ENCODE measurements at places on chromosomes 6 and 20.

DNA sequence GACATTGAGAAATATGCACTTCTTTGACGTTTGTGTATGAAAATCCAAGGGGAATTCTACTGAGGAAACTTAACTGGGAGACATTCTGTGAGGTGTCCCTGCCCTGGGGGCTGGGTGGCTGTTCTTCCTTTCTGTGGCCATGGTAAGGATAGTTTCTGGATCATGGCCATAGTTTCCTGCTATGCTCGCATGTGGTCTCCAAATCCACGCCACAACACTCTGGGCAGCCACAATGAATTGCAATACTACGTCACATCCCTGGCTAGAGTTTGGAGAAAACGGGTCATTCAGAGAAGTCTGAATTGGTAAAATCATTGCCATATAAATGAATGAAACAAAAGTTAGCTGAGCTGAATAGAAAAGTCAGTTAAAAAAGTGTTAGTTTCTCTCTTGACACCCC is 230.6 kb downstream of the UTRN start:
- DNase-seq: no peak

GRCh38 chr6:39829331-39829730 is 37.2 kb downstream of the DAAM2 start:
- no peak for DNase-seq

DNA sequence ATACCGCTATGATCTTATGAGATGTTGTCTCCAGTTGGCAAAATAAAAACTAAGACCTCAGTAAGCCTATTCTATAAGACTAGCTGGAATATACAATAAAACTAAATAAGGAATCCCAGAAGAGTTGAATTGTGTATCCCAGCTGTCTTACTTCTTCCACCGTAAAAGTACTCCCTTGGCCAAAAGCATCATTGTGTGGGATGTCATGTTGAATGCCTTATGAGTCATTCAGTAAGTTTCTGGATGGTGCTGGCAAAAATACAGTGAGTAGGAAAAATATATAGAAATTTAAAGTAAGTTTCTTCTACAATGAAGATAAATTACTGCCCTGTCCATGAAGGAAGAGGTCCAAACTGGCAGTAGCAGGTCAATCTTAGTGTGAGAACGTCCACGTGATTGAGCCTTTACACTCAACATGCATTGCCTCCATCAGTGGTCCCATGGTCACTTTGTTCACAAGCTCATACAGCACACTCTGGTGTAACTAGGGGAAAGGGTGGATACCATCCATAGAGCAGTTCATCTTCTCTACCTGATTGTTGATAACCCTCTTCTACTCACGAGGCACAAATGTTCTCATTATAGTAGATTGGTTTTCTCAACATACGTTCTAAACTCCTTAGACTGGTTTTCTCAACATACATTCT is 13.7 kb upstream of the ZNF318 start:
- no peak for DNase-seq

- no peak for DNase-seq
These were observed 19.4 kb upstream of the SIRPA start for GRCh38 chr20:1875762-1876161.

- DNase-seq: no peak
These were observed 188.1 kb upstream of the SLC35B3 start for GRCh38 chr6:8623441-8623840.

- no peak for DNase-seq
These were observed 185.7 kb downstream of the ASCC3 start for GRCh38 chr6:100695445-100695844.

- DNase-seq: no peak
These were observed 65.0 kb upstream of the PCSK2 start for GRCh38 chr20:17161673-17162481.

DNA sequence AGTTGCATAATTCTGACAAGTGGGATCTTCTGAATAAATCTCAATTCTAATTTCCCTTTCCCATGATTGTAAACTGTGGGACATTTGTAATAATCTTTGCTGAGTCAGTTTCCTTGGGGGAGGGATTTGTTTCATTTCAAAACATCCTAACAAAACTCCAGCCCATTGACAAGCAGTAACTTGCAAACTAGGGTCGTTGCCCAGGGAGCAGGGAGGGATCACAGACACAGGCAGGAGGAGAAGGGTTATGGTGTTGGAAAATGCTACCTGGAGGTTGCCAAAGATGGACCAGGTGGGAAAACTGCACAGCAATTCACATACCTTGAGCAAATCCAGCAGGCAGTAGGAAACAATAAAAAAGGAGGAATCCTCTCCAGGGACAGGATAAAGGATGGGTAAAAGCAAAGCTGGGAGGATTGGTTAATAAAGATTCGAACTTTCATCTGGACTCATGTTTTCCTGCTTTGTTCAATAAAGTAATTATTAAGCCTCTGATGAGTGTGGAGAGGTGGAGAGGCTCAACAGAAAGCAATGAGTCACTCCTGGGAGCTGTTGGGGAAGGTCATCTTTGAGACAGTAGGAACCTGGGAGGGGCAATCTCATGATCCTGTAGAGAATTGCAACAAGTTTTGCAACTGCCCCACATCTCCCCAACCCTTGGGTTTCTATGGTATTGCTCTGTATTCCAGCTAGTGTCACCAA is 87.3 kb upstream of the AKIRIN2 start:
- DNase-seq: no peak

DNA sequence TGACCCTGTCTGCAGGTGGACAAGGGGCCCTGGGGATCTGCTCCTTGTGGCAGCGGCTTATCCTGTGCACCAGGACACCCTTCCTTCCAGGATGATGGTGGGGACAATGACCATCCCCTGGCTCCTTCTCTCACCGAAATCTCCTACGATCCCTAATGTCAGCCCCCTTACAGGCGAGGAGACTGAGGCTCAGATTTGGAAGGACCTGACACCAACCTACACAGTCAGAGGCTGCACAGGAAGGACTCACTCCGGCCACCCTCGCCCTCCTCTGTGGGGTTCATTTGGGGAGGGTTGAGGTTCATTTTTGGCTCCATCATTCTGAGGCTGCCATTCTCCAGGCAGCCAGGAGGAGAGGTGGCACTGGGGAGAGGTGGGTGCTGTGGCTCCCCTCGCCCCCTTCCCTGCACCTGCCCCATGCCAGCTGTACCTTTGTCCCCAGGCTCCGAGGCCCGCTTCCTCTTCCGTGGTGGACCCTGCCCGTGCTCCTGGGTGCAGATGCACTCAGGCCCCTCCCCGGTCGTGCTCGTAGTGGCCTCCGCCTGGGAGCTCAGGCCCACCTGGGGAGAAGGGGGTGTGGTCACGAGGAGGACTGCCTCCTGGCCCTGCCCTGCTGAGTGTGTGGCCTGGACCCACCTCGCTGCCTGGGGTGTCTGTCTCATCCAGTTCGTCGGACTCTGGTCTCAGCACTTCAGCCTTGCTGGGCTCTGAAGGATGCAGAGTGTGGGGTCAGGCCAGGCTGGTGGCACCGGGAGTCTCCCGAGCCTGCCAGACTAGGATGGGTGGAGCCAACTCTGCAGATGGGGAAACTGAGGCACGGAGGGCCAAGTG is 5.3 kb upstream of the CABLES2 start:
- no peak for DNase-seq

DNA sequence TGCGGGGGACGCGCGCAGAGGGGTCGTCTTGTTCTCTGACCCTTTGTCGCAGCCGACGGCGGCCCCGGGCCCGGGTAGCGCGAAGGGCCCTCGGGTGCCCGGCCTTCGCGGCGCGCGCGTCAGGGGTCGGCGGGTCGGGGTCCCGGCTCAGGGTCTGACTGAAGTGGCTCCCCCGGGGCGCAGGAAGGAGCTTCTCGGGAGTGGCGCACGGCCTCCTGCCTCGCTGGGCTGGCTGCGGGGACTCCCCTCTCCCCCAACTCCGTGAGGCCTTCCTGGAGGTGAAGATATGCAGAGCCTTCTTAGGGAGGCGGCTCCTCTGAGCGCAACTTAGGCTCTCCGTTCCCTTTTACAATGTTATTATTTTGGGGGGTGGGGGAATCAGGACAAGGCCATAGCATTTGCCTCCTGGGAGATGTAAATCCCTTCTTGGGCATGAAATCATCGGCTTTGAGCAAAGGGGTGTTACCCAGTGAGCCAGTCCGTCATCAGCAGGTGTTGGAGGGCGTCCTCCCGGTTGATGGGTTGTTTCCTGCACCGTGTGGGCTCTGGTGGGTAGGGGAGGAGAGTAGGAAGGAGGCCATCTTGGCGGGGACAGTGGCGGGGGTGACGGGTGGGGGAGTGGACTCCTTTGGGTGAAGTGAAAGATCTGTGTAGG is 523 bp downstream of the CDS2 start:
- DNase-seq: peak; percentile 35

DNA sequence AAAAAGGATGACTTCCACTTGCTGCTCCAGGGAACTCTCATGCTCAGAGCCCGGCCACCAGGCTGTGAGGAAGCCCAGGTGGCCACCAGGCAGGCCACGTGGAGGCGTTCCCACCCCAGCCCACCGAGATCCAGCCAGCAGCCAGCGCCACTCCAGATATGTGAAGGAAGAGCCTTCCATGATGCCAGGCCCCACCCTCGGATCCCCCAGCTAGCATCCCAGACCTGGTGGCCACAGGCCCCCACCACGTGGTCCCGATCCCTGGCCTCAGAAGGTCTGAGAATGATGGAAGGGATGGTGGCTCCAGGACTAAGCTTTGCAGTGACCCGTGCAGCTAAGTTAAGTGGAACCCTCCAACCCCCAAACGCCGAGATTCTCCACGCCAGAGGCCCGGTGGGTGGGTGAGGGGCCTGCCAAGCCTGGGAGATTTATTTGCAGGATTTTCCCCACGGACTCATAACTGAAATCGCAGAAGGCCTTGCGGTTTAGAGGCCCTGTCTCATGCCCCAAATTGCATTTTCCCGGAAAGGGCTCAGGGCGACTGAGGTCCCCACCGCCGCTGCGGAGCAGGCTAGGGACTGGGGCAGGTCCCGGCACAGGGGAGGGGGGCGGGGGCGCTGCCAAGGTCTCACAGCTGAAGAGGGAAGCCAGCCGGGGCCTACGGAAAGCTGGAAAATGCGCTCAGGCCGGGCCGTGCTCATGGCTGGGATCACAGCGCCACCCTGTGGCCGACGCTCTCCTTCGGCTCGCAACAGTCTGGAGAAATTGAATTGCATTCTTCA is 31.1 kb upstream of the CST7 start:
- peak; percentile 28 for DNase-seq

- DNase-seq: no peak
These were observed 318.6 kb upstream of the PTCHD4 start for GRCh38 chr6:48429610-48430009.

- no peak for DNase-seq
These were observed 43.8 kb upstream of the OSTM1 start for GRCh38 chr6:108118359-108118724.

GRCh38 chr6:148799647-148800046 is 52.8 kb downstream of the UST start:
- no peak for DNase-seq

DNA sequence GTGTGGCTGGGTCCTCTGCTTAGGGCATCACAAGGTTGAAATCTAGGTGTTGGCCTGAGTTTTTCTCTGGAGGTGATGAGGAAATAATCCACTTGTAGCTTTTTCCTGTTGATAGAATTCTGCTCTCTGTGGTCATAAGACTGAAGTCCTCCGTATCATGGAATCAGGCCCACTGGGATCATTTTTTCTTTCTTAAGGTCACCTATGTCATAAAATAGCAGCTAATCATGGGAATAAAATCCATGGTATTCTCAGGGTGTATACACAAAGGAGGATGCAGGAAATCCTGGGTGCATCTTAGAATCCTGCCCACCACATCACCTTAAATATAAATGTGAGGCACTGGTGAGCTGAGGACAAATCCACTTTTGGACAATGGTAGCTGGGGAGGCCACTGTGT is 72.7 kb downstream of the PRDM1 start:
- no peak for DNase-seq

DNA sequence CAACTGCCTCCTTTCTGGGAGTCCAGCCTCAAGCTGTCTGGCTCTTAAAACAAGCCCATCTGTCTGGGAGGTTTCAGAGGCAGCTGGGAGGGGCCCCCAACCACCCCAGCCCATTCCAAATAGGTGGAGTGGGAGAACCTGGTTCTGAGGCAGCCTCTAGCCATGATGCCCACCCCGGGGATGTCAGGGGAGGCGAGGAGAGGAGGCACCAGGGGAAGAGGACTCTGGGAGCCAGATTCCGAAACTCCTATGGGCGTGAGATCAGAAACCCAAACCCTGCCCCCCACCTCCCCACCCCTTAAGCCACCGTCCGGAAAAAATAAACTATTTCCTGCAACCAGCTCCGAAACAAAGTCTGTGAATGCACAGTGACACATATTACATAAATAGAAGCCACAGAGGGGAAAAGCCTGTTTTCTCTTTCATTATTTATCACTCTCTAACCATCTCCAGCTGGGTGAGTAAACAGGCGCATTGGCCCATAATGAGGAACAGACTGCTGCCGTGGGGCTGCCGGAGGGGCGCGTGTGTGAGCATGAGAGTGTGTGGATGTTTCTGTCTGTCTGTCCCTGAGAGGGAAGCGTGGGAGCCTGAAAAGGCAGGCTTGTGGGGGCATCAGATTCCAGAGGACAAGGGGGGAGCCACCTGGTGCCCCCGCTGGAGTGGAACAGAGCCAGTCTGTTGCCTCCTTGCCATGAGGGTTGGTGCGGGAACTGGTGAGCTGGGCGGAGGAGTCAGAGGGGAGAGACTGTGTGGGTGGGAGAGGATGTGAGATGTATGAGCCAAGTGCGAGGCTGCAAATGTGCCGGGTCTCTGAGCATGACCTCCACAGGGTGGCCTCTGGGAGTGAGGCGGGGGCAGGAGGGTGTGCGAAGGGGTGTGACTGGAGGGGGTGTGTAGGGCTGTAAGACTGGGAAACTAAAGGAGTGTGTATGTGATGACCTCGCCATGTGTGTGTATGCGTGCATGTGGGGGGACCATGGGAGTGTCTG is 14.3 kb upstream of the FOXP4 start:
- no peak for DNase-seq

DNA sequence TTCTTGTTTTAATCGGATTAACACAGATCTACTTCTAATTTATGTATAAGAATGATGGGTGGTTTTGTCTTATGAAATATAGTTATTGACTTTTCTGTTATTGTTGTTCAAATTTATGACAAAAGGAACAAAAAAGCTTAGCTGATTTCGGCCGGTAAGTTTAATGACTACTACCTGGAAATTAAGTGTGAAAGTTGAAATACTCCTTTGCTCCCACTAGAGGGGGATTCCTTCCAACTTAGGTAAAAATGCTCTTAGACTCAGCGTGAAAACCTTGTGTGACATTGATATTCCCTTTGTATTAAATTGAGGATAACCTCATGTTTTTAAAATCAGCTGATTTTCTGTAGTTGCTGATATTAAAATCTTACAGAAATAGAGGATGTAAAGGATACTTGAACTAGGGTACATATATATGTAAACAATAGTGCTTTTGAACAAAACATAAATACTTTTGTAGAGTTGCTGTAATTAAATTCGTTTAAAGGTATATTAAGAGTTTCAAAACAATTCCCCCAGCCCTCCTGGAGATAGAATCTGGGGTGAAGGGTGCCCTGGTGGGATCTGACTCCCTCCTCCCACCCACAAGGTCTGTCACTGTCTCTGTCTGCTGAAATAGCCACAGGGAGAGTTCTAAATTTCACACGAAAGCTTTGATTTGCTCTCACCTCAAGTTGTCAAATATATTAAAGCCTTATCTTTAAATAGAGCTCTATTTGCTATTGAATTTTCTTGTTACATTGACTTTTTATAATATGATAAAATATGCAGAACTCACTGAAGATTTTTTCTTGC is 257.5 kb downstream of the ARID1B start:
- DNase-seq: peak; percentile 73

GRCh38 chr6:69801225-69801624 is 4.4 kb upstream of the LMBRD1 start:
- no peak for DNase-seq
